ENCODE measurements at places on chromosomes 2 and 18. TPM values are rescaled to one million over a fixed set of nuclear protein-coding genes. Genes with fewer than 3 reads are reported as not detected.
A peak's percentile ranks its signal among the peaks of the same experiment; 100 is the strongest.

DNA sequence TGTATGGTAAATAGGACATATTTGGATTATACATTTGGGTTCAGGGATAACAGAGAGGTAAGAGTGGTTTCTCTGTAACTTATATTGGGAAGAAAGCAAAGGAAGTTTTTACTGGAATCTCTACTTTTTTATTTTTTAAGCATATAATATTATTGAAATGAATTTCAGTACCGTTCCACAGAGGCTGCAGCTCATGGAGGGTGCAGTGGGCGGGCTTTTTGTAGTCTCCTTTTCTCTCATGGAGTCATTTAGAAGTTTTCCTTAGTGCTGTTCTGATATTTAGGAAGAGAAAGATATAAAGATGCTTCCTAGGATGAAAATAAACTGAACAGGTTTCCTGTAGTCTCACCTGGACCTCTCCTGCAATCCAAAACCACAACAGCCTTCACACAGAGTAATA is 1153.3 kb upstream of the TMEFF2 start:
- no peak for DNase-seq

DNA sequence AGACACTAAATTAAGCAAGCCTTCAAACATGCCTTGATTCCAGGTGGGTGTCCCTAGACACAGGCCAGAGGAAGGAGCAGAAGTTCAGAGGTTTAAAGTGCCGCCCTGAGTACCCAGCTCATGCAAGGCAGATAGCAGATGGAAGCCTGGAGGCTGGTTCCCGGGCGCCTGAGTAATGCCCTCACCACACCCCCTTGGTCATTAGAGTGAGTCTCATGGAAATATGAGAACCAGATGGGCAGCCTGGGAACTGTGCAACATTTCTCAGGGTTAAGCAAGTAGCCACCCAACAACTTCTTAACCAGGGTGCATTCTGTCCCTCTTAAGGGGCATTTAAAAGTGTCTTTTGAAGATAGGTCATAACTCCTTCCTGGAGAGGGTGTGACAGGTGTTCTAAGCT is 44.1 kb downstream of the TGFA start:
- no peak for DNase-seq

Gene PDCL3
- 35.5 TPM for total RNA-seq

DNA sequence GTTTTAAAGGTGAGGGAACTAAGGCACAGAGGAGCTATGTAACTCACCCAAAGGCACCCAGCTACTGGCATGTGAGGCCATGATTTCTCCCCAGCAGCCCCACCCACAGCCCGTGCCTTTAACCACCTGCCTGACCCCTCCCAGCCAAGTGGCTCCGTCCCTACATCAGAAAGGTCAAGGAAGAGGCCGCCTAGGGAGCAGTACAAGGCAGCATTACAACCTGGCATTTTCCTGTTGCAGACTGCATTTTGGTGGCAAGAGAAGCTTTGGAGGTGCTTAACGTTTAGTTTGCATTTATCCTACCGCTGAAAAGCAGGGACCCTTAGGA is 17.5 kb downstream of the STEAP3 start:
- no peak for DNase-seq

DNA sequence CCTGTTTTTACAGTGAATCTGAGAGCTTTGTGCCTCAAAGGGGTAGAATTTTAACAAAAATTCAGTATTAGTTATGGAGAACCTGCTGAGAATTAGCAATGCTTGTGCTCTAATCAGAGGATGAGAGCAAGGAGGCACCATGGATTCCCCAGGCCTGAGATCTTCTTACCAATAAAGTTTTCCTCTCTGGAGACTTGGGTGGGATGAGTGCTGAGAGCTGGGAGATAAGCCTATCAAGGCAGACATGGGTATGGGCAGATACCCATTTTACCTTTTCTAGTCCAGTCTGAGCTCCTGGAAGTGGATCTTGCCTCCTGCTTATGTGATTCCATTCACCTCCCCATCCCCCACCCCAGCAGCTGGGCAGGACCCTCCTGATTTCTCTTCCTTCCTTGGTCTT is 53.9 kb downstream of the BMP10 start:
- no peak for DNase-seq

Gene OR6B3
- total RNA-seq, result not detected

Gene HYCC2
- total RNA-seq, result 21.8 TPM

GRCh38 chr2:101597347-101597944 is 100.1 kb upstream of the MAP4K4 start:
- peak; percentile 80 for DNase-seq

DNA sequence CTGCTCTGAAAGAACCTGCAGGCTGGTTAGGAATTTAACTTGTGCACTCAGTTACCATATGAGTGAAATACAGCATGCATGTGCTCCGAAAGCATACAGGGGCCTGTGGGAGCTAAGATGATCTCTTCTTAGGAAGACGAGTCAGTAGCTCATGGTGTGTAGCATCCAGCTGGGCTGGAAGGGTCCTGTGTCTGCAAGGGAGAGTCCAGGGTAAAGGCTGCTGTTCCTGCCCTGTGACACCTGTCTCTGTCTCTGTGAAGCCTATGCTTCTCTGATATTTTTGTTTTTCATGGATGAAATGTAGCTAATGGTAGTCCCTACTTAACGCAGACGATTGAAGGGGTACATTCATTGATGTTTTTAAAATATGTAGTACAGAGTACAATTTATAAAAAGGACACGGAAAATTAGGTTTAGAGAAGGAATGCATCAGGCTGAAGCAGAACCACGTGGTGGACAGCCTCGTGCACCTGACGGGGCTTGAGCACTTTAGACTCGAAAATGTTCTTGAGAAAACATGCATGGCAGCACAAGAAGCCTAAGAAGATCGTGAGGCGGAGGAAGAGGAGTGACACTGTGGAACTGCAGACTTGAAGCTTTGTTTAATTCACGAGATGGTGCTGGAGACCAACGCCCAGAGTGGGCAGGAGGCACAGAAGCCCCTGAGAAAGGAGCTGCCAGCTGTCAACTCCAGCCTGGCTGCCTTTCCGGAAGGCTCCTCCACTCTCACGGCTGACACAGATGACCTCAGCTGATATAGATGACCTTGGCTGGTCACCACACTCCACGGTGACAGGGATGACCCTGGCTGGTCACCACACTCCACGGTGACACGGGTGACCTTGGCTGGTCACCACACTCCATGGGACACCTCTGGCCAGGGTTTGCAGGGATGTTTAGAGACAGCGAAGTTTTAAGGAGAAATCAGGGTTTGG is 110.6 kb downstream of the TMEM18 start:
- no peak for DNase-seq
